Activated CD4-positive, alpha-beta memory T cell treated with anti-CD3 and anti-CD28 coated beads for 36 hours (primary cell): ENCODE measurements at places on chromosomes 3 and 15. TPM values are rescaled to one million over a fixed set of nuclear protein-coding genes. Genes with fewer than 3 reads are reported as not detected.

DNA sequence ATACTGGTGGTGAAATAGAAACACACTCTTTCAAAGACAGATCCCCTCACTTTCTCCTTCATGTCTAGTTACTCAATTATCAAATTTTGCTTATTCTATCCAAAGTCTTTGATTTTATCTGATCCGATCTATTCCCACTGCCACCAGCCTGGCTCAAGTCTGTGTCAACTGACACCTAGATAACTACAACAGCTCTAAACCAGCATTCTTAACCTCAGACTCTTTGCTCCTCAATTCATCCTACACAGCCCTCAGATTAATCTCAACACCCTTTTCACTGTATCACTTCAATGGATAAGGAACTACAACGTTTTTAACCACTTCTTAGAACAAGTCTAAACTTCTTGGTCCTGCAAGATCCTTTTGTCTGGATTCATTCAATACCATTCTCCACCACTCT lies 9.1 kb downstream of the KPNA1 start:
- DNase-seq = no peak

GRCh38 chr3:186303965-186304364 lies 58.1 kb downstream of the DGKG start:
- no peak for DNase-seq

- peak; percentile 46 for DNase-seq
These were observed 775 bp upstream of the CCDC39 start for GRCh38 chr3:180680097-180680430.

- DNase-seq = peak; percentile 18
These were observed at the start of gene NTRK3 for GRCh38 chr15:88256279-88257230. TSS of gene NTRK3 (minus strand) at chr15:88256739. CDS start at chr15:88256153, 586 bp downstream.

DNA sequence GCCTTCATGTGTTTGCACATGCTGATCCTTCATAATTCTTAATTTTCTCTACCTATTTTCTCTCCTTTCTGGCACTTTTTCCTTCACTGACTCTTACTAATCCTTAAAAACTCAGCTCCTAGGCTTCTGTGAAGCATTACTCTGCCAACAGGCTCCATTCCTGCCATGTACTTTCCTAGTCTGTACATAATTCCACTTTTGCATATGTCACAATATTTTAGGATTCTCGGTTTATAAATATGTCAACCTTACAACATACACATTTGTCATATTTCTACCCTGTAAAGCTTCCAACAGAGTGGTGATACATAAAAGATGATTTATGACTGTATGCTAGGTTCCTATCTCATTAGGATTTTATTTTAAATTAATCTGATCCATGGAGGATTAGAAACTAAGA lies 38.2 kb upstream of the AGTR1 start:
- no peak for DNase-seq

- DNase-seq = no peak
These were observed 51.5 kb upstream of the SLCO3A1 start for GRCh38 chr15:91801836-91802534.

- DNase-seq = no peak
These were observed 83.7 kb downstream of the SEC22A start for GRCh38 chr3:123285479-123285878.

- no peak for DNase-seq
These were observed 481 bp upstream of the DYNC1LI1 start for GRCh38 chr3:32571192-32571485.

DNA sequence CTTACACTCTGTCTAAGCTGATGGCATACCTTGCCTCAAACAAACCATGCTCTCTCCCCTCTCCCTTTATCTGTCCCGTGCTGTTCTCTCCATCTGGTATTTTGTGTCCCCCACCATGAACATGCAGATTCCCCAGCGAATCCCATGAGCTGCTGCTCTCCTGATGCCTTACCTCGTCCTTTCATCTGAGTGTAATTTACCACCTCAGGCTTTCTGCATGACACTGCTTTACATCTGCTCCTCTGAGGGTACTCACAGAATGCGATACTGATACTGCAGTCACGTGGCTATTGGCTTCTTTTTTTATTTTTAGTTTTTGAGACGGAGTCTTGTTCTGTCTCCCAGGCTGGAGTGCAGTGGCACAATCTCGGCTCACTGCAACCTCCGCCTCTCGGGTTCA lies 341.7 kb downstream of the PTPRG start:
- no peak for DNase-seq

DNA sequence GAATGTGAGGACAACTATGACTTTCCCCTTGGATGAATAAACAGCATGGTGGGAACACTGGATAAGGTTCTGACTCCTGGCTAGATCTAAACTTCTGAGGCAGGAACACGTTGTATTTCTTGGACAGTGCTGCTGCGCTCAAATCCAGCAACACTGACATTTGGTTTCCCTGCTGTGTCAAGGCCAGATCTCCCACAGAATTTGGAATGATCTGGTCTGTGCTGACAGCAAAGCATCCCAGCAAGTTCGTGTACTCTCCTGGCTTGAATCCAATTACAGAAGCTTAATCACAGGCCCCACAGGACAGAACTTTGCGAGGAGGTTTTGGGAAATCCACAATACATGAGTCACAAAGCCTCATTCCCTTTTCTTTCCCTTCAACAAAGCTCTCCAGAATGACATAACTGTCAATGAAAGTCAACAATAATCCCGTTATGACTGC lies 92.5 kb downstream of the ADAMTS9 start:
- no peak for DNase-seq

GRCh38 chr3:177764933-177765332 lies 567.7 kb upstream of the TBL1XR1 start:
- DNase-seq = no peak

GPR27 gene
- 1.3 TPM for total RNA-seq

GHSR gene
- total RNA-seq = not detected

INSYN1 gene
- not detected for total RNA-seq
